ENCODE measurements at places on chromosomes 1 and 21.

- no peak for DNase-seq
These were observed 12.6 kb downstream of the CD101 start for GRCh38 chr1:117014209-117014608.

DNA sequence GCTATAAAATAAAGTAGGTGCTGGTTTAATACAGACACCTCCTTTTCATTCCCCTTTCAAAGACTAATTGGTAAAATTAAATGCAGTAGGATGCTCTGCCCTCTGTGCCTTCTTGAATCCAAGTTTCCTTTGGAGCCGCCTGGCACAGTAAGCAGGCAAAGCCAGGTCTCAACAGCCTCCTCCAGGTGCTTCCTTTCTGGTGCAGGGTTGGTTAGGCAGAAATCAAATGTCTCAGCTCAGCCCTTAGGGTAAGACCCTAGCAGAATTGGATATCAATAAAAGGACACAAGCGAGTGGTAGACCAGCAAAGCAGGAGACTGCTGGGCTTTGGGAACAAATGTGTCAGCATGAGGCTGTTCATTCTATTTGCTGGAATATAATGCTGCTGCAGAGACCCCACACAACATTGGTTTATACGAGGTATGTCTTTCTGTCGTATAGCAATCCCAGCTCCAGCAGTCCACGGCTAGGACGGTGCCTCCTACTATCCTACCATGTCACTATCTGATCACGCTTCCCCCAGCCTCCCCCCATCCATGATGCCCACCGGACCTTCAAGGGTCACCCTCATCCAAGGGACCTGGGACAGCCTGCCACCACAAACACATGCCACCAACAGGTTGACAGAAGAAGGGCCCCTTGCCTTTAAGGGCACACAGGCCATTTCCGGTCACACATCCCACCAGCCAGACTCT, 58.4 kb downstream of the CAPN2 start:
- no peak for DNase-seq

- DNase-seq = no peak
These were observed 218.3 kb upstream of the HOOK1 start for GRCh38 chr1:59596432-59596831.

DNA sequence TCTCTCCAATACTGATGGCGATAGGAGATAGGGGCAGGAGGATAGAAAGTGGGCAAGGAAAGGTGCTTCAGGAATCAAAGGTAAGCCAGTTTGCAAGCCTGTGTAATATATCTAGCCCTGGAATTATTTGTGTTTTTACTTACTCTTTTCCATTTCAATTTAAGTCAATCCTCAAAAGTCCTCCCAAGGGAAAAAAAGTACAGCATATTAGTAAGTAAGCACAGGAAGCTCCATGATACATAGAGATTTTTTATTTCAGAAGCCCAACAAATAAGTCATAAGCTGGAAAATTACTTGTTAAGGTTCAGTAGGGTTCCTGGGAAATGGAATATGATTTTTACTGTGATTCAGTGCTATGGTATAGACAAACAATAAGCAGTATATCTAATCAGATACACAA, 337.7 kb upstream of the DUSP10 start:
- DNase-seq = no peak

DNA sequence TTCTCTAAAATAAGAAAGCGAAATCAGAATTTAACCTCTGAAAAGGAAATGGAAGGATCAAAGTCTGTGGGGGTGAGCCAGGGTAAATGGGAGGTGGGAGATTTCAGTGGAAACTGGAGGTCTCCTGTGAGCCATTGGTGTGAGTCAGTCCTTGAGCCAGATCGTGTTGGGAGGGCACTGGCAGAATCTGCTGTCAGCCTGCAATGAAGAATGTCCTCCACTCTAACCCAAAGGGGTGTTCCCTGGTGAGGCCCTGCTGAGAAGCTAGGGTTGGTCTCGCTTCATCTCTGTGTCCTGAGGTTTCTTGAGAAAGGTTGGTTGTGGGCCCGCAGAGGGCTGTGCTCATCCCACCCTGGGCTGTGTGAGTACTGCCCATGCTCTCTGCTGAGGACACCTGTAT, 2.4 kb downstream of the QSOX1 start:
- DNase-seq = no peak

DNA sequence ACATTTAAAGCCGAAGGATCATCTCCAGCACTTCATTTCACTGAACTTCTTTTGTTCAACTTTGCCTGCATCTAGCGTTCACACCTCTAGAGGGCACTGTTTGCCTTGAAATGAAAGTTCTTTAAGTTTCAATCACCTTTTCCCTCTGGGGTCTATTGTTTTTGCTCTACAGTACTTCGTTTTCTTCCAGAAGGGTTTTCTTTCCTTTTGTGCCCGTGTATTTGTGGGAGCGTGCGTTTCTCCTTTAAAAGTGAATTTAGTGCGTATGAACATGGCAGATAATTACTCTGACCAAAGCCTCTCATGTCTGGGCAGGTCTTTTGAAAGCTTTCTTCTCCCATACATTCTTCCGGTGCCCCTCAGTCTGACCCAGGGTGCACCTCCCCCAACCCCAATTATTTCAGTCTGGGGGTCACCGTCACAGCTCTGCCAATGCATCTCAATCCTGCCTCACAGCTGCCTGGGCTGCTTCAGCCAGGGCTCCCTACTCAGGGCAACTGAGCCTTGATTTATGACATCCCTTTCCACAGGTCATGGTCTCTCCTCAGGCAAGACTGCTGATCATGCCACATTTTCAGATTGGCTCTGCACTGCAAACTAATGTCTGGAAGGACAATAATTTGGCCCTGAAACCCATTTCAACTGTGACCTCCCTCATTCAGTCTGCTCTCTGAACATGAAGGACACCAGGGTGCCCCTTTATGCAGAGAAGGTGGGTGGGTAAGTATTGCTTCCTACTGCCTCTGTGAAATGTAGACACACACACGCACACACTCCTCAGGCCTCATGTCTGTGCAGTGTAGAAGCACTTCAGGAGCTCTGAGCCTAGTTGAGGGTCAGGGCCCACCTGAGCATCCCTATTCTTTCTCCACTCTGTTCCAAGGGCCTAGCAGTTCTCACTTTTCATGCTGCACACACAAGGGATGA, 88.6 kb downstream of the NUF2 start:
- peak; percentile 67 for DNase-seq

DNA sequence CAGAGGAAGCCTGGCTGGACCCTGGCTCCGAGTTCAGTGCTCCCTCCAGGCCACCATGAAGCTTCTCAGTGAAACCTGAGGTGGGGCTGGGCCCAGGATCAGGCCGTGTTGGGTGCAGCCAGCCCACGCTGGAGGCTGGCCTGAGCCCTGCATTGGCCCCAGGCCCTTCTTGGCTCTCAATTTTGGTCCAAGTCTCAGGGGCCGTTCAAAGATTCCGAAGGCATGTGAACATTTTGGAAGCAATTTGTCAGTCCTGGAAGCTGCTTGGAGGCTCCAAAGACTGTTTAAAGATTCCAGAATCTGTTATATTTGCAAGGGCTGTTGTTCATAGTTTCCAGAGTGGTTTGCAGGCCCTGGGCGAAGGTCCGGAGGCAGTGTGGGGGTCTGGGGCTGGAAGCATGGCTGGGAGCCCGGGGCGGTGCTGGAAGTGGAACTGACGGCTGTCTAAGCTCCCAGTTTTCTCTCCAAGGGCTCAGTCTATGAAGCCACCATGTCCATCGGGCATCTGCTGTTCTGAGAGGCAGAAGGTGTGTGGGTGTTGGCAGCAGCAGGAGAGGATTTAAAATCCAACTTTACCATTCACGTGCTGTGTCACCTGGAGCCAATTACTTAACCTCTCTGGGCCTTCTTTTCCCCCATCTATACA, 104.9 kb downstream of the EPHB2 start:
- no peak for DNase-seq

DNA sequence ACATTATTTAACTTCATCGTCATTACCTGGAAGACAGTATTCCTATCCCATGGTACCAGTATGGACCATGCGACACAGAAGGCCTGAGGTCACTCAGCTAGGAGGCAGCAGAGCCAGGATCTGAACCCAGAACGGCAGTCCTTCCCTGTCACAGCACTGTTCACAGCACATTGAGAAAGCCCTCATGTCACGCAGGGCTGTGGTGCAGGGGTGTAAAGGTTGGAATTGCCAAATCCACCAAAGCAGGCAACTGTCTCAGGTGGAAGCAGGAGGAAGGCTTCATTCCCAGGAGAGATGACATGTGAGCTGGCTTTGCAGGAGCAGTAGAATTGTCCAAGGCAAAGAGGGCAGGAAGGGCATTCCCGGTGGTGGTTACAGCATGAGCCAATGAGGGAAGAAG, 9.9 kb upstream of the TTC22 start:
- DNase-seq = no peak

DNA sequence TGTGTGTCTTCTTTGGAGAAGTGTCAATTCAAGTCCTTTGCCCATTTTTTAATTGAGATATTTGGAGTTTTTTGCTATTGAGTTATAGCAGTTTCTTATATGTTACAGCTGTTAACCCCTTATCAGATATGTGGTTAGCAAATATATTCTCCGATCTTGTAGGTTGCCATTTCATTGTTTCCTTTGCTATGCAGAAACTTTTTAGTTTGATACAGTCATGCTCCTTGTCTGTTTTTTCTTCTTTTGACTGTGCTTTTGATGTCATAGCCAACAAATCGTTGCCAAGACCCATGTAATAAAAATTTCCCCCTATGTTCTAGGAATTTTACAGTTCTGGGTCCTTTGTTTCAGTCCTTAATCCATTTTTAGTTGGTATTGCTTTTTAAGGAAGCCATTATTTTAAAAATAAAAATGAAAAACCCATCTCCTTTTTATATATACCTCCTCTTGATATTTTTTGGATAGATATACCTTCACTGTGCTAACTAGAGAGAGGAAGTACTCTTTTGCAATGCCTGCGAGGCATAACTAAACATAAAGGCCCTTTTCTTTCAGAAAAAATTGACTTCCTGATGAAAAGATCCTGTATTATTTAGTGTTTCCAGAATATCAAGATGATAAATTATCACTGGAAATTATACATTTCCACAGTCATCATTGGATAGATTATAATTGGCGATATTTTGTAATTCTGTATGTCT, 127.8 kb downstream of the HS2ST1 start:
- no peak for DNase-seq

DNA sequence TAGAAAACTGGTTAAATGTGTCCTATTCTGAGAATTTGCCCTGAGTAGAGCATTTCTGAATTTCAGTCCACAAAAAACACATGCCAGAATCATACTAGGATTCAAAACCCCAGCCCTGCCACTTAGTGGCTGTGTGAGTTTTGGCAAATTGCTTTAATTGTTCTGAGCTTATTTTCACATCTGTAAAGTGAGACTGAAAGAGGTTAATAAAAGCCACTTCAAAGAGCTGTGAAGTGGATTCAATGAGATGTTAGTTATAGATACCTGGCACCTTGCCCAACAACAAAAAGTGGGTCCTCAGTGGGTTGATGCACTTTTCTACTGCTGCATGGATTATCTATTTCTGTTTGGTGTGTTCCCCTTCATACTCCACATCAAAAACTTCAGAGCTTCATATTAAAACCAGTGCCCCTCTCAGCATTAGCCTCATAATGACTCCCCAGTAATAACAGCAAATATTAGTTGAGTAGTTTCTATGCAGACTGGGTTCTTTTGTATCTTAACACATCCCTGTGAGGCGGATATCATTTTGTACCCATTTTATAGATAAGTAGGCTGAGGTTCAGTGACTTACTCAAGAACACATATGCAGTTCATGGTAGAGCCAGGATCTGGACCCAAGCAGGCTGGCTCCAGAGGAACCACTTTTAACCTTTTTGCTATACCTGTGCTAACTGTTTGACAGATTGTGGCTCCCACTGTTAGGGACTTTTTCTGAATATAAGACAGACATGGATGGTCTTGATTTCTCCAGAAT, 14.2 kb upstream of the ADORA3 start:
- DNase-seq = no peak

DNA sequence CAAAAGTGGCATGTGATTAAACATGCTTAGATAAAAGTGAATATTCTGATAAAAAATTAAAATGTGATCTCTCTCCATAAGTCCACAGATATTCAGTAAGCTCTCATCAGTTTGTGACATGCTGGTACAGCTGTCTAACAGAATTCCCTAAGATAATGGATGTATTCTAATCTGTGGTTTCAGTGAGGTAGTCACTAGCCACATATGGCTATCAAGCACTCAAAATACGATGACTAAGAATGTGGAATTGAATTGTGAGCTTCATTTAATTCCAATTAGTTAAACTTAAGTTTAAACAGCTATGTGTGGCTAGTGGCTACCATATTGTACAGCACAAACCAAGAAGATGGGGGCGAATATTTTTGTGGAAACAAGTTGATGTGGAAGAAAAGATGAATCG, 4.1 kb upstream of the REG4 start:
- DNase-seq = no peak

- no peak for DNase-seq
These were observed 19.1 kb downstream of the EXOC8 start for GRCh38 chr1:231318568-231318967.

DNA sequence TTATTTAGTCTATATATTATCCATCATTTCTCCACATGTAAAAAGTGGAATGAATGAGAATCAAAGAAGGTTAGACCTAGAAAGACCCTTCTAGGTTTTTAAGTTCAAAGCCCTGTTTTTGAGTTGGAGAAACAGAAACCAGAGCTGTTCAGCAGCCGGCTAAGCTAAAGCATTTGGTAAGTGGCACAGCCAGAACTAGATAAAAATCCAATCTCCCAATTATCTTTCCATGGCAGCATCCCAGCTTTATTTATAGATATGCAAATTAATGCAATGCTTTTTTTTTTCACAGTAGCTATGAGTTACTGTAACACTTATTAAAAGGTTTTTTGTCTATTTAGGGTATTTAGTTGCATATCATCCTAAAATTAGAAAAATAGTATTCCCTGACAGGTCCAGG, 85.1 kb downstream of the NIBAN1 start:
- no peak for DNase-seq

DNA sequence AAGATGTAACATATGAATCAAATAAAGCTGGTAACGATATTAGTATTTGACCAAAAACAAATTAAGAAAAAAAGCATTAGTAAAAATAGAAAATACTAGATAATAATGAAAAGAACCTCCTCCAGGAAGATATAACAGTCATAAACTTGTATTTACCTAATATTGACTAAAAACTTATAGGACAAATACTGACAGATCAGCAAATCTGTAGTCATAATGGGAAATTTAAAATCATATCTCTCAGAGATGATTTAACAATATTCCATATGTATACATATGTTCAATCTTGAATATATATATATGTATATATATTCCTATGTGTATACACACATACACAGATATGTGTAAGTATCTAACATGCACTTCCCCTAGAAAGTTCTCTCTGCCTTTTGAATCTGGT, 52.0 kb upstream of the FGGY start:
- DNase-seq = no peak

- DNase-seq = no peak
These were observed 93.3 kb upstream of the COG2 start for GRCh38 chr1:230548997-230549396.

Data from ACHN (cell line).